ENCODE measurements at places on chromosomes 3 and 15. TPM values are rescaled to one million over a fixed set of nuclear protein-coding genes. Genes with fewer than 3 reads are reported as not detected.

The LIPH gene
- polyA plus RNA-seq: 0.08 TPM

The TMEM108 gene
- 48.5 TPM for polyA plus RNA-seq

- no peak for DNase-seq
Observed at GRCh38 chr15:29470311-29470710, 200.7 kb upstream of the NSMCE3 start.

DNA sequence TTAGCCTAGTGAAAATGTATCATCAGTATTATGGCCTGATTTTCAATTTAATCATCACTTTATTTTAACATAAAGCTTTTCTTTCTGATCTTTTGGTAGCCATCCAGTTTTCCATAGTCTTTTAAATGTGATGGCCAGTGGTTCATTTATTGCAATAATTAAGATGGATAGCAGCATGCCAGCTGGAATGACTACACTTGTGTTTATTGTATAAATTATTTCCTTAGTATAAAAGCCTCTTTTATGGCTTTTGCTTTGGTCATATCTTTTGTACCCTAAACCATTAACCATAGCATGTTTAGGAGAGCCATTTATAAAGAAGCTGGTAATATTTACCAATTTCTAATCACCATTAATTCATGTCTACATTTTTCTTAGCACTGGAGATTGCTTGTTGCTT, 31.7 kb downstream of the ALCAM start:
- DNase-seq: peak; percentile 51

DNA sequence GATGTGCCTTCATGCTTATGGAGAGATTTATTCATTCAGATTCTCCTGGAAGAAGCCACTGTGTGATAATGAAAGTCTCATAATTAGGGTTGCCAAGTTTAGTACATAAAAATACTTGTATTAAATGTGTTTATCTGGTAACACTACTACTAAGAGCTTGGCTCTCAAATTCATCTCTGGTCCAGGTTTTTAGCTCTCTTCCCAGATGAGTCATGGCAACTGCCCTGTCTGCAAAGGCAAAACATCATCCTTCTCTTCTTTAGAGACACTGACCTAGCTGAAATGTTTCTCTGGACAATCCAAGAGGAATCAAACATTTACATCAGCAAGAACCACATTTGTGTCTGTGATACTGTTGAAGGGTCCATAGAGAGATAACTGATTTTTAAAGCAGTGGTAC, 269.6 kb downstream of the ROBO2 start:
- no peak for DNase-seq

- no peak for DNase-seq
Observed at GRCh38 chr3:168951884-168952283, 711.6 kb downstream of the MECOM start.

DNA sequence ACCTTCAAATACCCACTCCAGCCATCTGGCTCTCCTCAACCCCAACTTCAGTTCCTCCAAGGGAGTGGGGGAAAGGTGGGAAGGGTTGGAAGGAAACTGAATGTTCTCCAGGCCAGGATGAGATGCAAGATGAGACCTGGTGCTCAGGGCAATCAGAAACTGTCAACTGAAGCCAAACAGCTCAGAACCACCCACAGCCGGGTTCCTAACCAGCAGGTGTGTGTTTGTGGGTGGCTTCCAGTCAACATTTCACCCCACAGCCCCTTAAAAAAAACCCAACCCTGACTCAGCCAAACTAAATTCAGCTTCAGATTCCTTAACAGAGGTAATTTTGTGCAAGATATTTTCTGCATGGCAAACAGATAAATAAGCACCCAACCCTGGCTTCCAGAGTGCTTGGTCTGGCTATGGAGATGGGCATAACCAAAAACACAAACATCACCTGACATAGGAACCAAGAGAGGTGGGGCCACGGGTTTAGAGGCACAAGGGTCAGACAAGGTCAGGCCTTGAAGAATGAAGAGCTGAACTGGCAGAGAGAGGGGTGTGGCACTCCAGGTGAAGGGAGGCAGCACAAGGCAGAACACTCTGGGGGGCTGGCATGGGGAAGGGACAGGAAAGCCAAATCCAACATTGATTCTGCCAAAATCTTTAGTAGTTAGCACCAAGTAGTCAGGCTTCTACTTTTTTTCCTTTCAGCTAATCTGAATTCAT, 34.7 kb downstream of the ZNF445 start:
- DNase-seq: no peak

DNA sequence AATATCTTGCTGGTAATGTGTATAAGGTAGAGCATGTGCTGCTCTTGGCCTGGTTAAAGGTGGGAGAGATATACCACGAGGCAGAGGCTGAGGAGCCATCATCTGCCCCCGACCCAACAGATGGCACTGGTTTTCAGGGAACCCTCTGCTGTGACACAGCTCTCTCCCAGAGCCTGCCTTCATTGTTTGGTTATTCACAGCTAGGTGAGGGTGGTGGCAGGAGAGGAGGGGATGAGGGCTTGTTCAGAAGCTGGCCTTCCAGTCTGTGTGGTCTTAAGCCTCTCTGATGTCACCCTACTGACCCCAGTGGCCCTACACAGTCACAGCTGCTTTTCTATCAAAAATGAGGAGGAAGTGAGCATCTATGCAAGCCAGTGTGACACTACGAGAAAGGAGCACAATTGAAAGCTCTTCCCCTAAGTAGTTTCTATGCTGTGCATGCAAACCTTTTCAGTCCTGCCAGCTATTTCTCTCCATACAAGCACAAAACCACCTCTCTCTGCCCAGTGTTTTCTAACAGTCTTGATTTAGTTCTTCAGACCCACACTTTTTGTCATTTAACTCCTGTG, 258.4 kb upstream of the AGTR1 start:
- no peak for DNase-seq

DNA sequence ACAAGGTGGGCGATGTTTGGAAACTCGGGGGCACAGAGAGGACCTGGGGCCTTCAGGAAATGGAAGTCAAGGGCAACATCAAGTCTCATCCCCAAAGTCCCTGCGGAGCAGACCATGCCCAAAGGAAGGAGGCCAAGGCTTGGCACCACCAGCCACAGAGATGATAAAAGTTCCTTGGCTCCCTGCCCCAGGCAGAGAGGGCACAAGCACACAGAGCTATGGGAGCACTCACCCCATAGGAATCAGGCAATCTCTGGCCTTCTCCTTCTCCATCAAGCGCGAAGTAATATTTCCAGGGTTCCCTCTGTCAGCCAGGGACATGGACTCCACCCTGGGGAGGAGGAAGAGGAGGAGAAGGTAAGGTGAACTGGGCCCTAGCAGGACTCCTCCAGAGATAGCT, 7.9 kb downstream of the ACAA1 start:
- DNase-seq: no peak

DNA sequence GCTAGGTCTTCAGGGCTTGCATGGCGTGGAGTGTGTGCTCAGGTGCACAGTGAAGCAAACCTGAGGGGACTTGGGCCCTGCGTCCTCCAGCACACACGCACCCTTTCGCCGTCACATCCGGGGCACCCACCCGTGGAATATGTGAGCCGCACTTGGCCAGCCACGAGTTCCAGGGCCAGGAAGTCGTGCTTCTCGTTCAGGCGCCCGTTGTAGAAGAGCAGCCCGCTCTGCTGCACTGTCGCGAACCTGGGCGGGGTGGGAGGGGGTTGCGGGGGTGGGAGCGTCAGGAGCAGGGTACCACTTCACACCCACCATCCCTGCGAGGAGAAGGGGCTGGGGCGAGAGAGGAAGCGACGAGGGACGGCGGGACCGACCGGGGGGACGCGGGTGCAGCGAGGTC, 7.1 kb downstream of the CELSR3 start:
- no peak for DNase-seq

DNA sequence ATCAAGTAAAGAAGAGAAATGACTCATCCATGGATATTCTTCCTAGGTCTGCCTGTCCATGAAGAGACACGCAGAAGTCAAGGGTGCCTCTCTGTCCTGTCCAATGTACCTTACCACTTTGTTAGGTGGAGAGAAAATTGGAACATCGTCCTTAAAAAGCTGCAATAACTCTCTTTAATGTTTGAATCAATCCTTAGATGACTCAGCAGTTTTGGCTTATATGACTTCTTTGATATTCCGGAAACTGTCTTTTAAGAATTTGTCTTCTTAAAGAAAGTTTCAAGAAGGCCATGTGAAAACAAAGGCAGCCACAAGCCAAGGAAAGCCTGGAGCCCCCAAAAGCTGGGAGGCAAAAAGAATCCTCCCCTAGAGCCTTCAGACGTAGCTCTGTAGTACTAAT, 49.2 kb downstream of the MRPL3 start:
- no peak for DNase-seq

DNA sequence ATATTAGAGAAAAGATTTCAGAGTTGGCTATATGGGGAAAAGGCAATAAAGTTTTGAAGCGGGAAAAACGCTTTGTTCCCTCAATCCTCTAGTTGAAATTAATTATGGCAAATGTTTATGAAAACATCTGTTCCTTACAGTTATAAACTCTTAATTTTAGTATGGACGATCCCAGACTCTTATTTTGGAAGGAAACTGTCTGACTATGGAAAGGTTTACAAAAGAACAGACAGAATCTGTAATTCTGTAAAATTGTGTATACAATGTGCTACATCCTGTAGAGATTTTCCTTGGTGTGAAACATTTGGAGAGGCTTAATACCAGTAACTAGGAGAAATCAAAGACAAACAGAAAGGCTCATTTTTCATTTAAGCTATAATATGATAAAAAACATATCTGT, 311.8 kb downstream of the TBC1D5 start:
- no peak for DNase-seq

DNA sequence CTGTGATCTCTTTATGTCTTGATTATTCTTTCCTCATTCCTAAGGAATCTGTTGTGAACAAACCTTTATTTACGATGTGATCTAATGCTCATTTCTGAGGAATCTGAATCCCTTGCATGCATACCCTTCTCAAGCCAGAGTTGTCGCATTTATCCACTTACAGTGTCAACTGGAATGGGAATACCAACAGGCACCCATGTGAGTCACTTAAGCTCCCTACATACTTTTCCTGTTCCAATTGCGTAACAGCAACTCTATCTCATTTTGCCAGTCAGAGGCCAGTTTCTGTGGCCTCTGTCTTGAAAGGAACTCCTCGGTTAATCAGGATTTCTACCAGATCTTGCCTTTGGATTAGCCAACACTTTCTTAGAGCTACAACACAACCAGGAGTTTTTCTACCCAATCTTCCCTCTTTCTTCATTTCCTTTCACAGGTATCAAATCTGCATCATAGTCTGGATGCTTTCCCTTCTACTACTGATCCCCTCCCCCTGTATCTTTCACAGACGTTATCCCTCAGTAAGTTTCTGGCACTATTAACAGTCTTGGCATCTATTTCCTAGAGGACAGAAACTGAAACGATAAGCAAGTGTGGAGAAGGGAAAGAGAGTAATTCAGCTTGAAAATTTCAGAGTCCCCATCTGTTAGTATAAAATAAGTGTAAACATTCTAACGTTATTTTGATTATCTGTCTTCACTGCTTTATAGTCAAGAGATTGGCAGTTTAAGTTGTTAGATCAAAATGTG, 66.8 kb upstream of the BCHE start:
- DNase-seq: no peak

DNA sequence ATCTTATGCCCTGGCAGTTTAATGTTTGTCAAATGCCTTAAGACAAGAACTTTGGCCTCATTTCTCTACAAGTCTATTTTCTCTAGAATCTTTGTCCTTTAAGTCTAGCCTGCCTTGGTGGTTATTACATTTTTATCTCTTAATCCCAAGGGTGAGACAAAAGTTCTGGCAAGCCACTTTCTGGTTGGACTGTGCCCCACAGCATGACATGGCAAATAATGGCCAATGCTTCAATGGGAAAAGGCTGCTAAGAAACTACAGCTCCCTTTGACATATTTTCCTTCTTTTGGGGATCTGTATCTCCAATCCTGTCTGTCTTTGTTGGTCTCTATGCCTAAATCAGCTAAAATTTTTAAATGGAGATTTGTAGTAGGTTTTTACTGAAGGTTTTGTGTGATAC, 181.6 kb upstream of the MBNL1 start:
- DNase-seq: no peak

- DNase-seq: no peak
Observed at GRCh38 chr15:75671730-75672602, 24.3 kb downstream of the SNX33 start.

- no peak for DNase-seq
Observed at GRCh38 chr3:129984125-129984524, 9.6 kb downstream of the TRH start.

GRCh38 chr3:137760341-137761098, 3.6 kb upstream of the SOX14 start:
- peak; percentile 8 for DNase-seq

GRCh38 chr3:152330559-152330958, 61.8 kb downstream of the MBNL1 start:
- DNase-seq: no peak

DNA sequence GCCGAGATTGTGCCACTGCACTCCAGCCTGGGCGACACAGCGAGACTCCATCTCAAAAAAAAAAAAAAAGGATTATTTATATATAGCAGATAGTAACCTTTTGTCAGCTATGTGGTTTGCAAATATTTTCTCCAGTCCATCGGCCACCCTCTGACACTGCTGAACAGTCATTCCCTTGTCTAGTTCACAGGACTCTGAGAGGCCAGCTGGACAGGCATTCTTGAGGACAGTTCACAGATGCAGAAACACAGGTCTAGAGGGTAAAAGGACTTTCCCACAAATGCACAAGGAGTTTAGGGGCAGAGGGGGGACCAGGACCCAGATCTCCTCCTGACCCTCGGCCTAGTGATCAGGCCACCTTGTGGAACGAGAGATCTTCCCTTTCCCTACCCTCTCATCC, 7.5 kb upstream of the TMEM40 start:
- DNase-seq: no peak

DNA sequence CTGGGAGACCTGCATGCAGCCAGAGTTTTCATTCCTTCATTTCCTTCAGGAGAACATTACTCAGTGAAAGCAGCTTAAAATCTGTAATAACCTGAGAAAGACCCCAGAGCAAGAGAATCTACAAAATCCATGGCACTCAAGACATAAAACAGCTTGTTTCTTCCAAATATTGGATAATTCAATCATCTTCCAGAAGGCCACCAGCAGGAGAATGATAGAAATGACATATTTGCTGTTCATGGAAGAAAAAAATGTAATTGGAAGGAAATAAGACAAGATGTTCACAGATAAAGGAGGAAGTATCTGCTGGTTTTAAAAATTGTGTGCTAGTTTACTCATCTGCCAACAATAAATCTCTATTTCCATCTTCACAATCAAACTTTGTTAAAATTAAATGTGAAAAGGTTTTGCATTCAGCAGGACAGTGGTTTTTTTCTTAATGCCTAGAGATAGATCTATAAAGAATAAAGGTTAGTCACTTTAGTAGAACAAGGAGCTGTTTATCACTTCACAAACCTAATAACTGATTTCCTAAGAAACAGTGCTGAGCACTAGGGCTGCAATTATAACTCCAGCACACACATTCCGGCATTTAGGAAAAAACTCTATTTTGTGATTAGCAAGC, 530.8 kb downstream of the NSUN3 start:
- peak; percentile 49 for DNase-seq
